ENCODE measurements at places on chromosomes 1 and 21. TPM values are rescaled to one million over a fixed set of nuclear protein-coding genes. Genes with fewer than 3 reads are reported as not detected.

Gene DFFA
- 34.2 TPM for total RNA-seq

GRCh38 chr1:244735876-244736561 lies 83.1 kb downstream of the DESI2 start:
- peaks cover 2% of the 10 kb centered on the region for H3K36me3 ChIP-seq
- H3K4me1 ChIP-seq = peaks cover 4% of the 10 kb centered on the region
- H3K27ac ChIP-seq = peak overlapping the region; percentile 86
- H3K4me3 ChIP-seq = no peak overlapping the region
- no peak for DNase-seq

- H3K27ac ChIP-seq = no peak overlapping the region
- H3K27me3 ChIP-seq = no peaks in the 10 kb centered on the region
- no peak for DNase-seq
- no peak overlapping the region for H3K4me3 ChIP-seq
Observed at GRCh38 chr1:164577291-164577690, 18.3 kb downstream of the PBX1 start.

DNA sequence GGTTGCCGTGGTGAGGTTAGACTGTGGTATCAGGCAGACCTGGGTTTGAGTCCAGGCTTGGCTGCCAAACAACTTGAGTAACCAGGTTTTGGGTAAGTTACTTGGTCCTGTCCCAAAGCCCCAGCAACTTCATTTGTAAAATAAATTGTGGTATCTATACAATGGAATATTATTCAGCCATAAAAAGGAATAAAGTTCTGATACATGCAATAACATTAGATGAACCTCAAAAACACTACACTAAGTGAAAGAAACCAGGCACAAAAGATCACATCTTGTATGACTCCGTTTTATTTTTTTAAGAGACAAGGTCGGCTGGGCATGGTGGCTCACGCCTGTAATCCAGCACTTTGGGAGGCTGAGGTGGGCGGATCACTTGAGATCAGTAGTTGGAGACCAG lies 16.4 kb upstream of the MIXL1 start:
- H3K4me1 ChIP-seq = no peaks in the 10 kb centered on the region
- H3K27me3 ChIP-seq = peaks cover 2% of the 10 kb centered on the region
- DNase-seq = no peak
- H3K27ac ChIP-seq = no peak overlapping the region
- H3K36me3 ChIP-seq = no peaks in the 10 kb centered on the region

Gene RRP1B
- 59.6 TPM for total RNA-seq

GRCh38 chr1:230568008-230568407 lies 74.3 kb upstream of the COG2 start:
- DNase-seq = no peak
- no peak overlapping the region for H3K4me3 ChIP-seq
- no peaks in the 10 kb centered on the region for H3K4me1 ChIP-seq
- peak overlapping the region; percentile 19 for H3K27ac ChIP-seq

- no peak for DNase-seq
- H3K36me3 ChIP-seq = no peaks in the 10 kb centered on the region
- H3K27me3 ChIP-seq = peaks cover 36% of the 10 kb centered on the region
- H3K27ac ChIP-seq = no peak overlapping the region
- H3K4me3 ChIP-seq = peak overlapping the region; percentile 11
Observed at GRCh38 chr1:86155807-86156565, 586 bp downstream of the COL24A1 start.

Gene WNT9A
- total RNA-seq = not detected
